ENCODE measurements at places on chromosomes 16 and 17.

DNA sequence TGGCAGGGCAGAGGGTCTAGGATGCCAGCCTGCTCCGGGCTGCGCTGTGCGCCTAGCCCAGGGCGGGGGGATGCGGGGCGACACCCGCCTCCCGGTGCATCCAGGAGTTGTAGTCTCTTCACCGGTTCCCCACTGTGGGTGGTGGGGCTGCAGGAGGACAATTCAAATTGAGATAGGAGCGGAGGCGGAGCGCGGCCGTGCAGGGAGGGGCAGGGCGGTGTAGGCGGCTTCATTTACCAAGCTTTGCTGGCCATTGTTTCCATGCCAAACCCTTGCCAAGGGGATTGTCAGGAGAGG is 2047.4 kb downstream of the TP53TG3F start:
- no peak for DNase-seq

- DNase-seq: peak; percentile 35
Observed at GRCh38 chr17:64150237-64151015, 20.5 kb upstream of the ERN1 start.

- DNase-seq: no peak
Observed at GRCh38 chr16:35497399-35497798, 2038.0 kb downstream of the TP53TG3F start.

DNA sequence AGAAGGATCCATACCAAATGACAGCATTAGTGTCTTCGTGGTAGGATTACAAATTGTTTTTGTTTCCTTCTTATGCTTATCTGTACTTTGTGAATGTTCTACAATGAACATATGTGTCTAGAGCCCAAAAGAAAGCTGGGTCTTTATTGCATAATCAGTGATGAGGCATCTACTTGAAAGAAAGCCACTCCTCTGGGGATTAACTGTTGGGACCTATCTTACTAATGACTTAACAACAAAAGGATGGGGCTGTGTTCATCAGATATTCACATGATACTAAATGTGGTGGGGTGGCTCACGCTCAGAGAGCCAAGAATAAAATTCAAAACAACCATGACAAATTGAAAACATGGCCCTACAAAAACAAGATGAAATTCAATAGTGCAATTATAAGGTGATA is 160.2 kb downstream of the RGS9 start:
- peak; percentile 84 for DNase-seq

DNA sequence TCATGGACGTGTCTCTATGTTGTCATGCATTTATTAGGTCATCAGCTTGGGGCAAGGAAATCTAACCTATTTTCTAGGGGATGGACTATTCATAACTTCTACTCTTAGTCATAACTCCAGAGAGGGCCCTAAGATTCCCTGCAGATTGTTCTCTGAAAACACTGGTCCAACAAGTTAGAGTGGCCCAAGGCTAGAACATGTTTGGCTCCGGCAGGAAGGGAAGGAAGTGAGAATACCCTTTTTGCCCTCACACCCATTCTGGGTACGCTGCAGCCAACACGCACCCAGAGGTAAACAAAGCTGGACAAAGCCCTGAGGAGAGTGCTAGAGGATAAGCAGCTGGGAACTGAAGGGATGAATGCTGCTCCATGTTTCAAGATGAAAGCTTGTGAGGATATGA is 9.9 kb downstream of the C16orf86 start:
- no peak for DNase-seq

- no peak for DNase-seq
Observed at GRCh38 chr16:82265809-82266208, 95.8 kb upstream of the MPHOSPH6 start.

- DNase-seq: no peak
Observed at GRCh38 chr16:14050291-14051027, 20.7 kb upstream of the MRTFB start.

- peak; percentile 92 for DNase-seq
Observed at GRCh38 chr16:81711657-81712319, 67.3 kb upstream of the PLCG2 start.

DNA sequence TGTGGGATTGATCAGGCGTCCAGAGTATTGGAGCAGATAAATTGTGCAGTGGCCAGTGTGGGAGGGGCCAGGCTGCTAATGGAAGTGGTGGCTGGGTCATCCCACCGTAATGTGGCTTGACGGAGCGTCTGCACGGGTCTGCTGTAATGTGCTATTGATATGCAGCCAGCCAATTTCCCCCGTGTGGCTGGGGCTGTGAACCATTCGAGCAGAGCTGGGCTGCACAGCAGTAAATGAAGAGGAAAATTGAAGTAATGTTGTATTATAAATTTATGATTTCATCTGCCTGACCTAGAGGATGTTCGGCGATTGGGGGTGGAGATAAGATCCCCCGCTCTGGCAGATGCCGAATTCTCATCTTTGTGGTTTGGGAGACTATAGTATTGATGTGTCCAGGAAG is 121.5 kb downstream of the CCDC182 start:
- DNase-seq: no peak

- no peak for DNase-seq
Observed at GRCh38 chr16:4544473-4544872, 5.9 kb upstream of the CDIP1 start.

- no peak for DNase-seq
Observed at GRCh38 chr16:88504489-88505404, 51.7 kb downstream of the ZFPM1 start.

DNA sequence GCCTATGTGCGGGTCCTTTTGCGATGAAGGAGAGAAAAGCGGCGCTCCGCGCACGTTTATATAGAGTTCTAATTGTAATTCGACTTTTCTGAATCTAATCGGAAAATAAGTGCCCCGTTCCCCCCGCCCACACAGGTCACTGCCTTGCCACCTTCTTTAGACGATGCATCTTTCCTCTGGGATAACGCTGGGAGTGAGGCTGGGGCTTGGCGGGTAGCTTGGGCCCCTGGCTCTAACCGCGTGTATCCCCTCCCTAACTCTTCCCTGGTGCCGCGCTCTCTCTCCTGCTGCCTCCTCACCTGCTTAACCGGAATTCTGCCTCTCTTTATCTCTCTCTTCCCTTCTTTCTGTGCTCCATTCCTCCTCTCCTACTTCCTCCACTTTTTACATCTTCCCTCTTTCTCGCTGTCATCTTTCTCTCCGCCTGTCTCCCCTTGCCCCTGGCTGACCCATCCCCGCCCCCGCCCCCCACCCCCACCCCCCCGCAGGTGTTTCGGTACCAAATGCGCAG is 2.6 kb downstream of the LHX1 start:
- DNase-seq: no peak

GRCh38 chr16:69942627-69943170 is 8.4 kb upstream of the CLEC18A start:
- no peak for DNase-seq

DNA sequence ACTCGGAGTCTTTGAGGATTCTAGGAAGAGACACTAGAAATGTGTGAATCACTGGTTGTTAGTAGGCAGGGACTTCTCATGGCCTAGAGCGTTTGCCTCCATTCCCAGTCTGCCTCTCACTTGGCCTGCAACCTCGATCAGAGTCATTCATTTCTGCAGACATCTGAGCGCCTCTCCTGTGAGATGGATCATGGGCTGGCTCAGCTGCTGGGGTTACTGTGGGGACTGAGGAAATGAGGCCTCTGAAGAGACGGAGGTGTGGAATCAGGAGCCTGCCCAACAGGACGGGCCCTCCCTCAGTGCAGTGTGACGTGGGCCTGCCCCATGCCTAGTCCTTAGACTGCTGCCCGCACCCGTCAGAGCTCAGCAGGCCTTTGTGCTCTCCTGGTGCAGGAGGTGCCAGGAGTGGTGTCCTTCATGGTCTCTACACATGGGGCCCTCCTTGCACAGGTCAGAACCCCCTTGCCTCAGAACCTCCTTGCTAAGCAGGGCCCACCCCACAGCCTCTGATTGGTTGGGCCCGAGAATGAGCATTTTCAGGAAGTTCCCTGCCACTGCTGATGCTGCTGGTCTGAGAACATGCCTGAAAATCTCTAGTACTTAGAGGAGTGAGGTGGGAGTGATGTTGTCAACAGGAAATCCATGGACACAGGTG is 99.4 kb downstream of the NPIPB11 start:
- DNase-seq: no peak

DNA sequence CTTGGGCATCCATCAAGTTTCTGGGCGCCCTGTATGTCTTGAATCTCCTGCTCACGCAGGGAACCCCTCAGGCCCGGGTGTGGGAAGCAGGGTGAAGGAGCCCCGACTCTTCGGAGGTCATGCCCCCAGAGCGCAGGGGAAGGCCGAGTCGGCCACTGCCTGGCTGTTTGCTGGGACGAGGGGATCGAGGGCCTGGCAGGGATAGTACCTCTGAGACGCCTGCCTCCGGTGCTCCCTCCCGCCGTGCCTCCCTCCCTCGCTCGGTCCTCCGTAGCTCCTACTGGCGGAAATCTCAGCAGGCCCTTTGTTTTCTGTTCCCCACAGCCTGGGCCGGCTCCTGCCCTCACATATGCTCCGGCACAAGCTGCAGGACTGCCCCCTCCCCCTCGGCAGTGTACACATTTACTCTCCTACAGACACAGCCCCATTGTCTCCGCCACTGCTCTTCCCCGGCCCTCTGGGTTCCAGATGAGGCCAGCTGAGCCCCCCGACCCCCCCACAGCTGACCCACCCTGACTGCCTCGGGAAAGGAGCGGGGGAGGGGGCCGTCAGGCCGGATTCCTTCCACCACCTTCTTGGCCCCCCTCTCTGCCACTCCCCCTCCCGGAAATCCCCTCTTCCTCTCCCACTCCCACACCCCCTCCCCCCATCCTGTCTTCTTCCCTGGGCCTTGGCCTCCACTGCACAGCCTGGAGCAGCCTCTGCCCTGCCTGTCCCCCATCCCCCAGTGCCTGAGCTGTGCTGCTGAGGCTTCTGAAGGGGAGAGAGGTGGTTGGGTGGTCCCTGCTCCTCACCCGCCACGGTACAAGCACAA is 1.4 kb downstream of the TRAF4 start:
- DNase-seq: peak; percentile 52

- DNase-seq: no peak
Observed at GRCh38 chr17:55098765-55099164, 130.2 kb downstream of the STXBP4 start.

- DNase-seq: no peak
Observed at GRCh38 chr17:81577278-81578000, 25.3 kb upstream of the FAAP100 start.

- no peak for DNase-seq
Observed at GRCh38 chr17:21001813-21002221, 41.0 kb downstream of the USP22 start.

GRCh38 chr16:66326991-66327513 is 39.4 kb upstream of the CDH5 start:
- no peak for DNase-seq

- no peak for DNase-seq
Observed at GRCh38 chr17:20944014-20944865, 98.6 kb downstream of the USP22 start.

DNA sequence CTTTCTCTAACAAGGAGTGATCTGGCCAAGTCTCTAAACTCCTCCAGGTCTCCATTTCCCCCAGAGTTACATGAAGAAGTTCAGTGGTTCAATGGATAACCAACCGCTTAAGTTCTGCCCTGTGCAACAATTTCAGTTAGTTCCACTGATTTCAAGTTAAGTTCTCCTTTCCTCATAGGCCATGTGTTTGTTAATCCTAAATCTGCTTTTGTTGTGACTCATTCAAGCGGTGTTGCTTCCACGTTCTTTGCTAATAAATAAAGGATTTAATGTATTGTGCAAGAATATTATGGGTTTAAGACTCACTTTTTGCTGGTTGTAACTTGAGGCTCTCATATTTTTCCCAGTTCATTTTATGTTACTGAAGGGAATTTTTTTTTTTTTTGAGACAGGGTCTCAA is 36.3 kb downstream of the GNA13 start:
- DNase-seq: peak; percentile 91

- DNase-seq: peak; percentile 60
Observed at GRCh38 chr16:27109666-27110523, 43.2 kb downstream of the C16orf82 start.

DNA sequence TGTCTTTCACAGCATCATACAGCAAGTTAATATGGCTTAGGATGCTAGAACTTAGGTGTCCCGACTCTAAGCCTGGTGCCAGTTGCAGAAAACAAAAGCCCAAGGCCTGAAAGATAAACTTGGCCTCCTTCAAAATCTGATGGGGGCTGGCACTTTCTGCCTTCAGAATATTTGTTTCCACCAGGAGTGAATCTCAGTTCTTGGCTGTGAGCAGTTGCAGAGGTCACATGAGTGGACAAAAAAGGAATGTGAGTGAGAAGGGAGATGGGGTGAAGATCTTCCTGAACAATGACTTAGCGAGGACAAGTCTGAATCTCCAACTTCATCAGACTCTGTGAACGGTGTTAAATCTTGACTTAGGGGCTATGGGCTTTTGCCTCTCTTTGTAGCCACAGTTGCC is 46.6 kb downstream of the HOXB1 start:
- peak; percentile 64 for DNase-seq

GRCh38 chr16:59605706-59606105 is 871.6 kb upstream of the GOT2 start:
- no peak for DNase-seq

DNA sequence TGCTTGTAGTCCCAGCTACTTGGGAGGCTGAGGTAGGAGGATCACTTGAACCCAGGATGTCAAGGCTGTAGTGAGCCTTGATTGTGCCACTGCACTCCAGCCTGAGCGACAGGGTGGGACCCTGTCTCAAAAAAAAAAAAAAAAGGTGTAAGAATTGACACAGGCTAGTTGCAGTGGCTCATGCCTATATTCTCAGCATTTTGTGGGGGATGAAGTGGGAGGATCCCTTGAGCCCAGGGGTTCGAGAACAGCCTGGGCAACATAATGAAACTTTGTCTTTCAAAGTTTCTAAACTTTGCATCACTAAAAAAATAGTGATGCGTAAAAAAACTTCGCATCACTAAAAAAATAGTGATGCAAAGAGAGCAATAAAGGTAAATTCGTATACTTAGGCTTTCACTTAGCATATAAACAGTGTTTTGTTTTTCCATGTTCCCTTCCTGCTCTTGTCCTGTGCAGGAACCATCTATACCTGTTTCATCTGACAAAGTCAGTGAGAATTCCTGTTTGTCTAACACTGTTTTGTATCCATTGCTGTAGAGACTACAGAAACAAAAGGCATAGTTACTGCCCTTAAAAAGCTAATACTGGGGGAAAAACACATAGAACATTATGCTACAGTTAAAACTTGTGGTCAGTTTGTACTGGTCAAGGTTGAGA is 32.1 kb downstream of the CTCF start:
- no peak for DNase-seq
